ENCODE measurements at places on chromosomes 2 and 18.

- DNase-seq, result peak; percentile 86
These were observed at the start of gene DTNB for GRCh38 chr2:25673300-25674076. Gene DTNB, minus strand, starts transcription at chr2:25673577. Its CDS starts 20,917 bp downstream, at chr2:25652660.

- DNase-seq, result peak; percentile 49
These were observed 601.6 kb downstream of the CPS1 start for GRCh38 chr2:211157856-211158463.

DNA sequence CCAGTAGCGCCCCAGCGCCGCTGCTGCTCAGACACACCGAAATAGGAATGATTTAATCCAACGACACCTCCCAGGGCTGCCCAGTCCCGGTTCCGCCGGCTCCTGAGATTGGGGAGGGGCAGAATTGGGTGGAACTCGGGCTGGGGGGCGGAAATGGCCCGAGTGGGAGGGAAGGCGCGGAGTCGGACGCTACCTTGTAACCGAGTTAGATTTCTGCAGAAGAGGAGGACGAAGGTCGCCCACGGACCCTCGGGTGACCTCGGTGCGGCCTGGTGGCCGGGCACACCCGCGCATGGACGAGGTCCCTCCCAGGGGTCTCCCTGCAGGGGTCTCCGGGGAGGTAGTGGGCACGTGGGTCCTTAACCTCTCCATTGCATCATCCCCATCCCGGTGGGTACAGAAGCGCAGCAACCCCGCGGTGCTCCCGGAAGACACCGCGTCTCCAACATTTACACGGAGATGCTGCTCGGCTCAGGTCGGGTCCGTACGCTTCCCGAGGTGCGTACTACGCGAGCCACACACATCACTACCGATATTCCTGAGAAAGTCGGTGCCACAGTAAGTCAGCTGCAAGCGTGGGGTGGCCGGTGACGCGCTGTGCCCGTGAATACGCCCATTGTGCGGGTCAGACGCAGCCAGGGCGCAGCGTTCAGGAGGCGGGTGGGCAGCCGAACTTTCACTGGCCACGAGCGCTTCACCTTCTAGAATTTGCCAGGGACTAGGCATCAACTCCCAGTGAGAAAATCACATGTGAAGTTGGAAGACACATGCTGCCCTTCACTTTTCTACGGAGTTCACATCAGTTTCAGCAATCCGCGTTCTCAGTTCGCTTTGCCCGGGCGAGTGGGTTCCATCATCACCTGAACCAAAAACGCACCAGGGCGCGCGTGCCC is 3.0 kb downstream of the ZNF516 start:
- peak; percentile 50 for DNase-seq

DNA sequence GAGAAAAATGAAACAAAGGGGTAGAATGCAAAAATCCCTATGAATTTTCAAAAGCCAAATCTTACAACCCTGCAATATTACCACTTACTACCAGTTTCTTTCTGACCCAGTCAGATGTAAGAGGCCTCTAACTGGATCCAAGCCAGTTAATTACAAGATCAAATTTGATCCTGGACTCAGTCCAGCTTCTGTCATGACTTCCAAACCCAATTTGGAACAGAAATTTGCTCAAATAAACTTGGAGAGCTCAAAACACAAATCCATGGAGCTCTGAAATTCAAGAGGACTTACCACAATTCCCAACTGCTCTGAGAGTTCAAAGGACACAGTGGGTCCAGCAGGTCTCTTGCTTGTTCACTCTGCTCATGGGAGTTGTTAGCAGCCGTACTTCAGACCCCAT is 1271.7 kb upstream of the SLC39A10 start:
- DNase-seq, result no peak

DNA sequence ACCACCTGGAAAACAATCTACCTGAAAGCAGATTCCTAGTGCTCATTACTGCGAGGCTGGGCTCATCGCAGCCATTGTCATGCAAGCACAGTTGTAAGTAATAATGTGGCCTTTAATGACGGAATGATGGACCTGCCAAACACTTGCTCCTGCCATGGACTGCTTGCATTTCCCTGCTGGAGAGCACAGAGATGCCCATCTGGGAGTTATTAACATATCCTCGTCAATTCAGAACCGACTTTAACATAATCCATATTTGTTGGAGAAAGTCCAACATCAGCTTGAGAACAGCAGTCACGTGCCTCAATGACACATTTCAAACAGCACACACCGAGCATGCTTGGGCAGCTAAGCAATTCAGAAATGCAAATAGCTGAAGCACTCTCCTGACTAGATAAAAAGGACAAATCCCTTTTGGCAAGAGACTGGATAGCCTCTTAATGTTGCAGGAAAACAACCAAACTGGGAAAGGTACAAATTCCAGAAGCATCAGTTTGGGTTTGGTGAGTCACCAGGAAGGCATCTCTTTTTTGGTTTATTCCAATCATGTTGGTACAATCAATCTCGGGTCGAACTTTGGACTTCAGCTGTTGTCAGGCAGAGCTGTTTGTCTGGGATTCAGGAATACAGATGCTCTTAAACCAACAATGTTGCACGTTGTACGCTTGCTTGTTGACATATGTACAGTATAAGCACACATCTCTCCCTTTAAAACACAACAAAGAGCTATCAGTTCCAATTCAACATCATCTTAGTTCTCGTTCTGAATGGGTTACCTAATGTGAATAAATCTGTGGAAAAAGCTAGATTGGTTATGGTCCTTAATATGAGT is 395.8 kb downstream of the LNPK start:
- DNase-seq, result no peak

GRCh38 chr2:225052703-225053102 is 10.4 kb upstream of the DOCK10 start:
- DNase-seq, result no peak

GRCh38 chr2:199405241-199405640 is 52.5 kb downstream of the SATB2 start:
- no peak for DNase-seq

DNA sequence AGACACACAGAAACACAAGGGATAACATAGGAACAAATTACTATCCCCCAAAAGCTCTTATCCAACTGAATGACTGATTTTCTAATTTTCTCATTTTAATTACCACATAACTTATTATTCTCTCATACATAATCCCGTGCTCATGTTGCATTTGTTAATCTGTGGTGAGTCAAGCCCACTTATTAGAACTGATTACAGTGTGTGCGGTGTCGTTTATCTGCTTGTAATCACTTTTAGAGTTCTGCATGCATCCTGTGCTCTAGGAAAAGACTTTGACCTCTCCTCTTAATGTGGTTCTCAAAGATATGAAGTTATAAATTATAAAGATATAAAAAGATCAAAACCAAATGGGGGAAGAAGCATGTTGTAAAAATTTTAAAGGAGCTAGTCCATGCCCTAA is 29.7 kb downstream of the CNDP1 start:
- DNase-seq, result no peak

DNA sequence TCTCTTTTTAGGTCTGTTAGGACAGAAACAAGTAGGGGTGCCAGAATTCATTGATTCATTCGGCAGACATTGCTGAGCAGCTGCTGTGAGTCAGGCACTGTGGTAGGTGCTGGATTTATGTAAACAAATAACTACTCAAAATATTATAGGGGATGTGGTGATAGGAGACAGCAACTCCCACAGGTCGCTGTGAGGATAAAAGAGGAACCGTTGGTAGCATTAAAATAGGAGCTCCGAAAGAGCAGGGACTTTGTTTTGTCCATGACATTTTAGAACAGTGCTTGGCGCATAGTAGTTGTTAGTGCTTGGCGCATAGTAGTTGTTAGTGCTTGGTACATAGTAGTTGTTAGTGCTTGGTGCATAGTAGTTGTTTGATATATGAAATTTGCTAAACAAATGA is 29.2 kb downstream of the ATP6V1C2 start:
- DNase-seq, result no peak

DNA sequence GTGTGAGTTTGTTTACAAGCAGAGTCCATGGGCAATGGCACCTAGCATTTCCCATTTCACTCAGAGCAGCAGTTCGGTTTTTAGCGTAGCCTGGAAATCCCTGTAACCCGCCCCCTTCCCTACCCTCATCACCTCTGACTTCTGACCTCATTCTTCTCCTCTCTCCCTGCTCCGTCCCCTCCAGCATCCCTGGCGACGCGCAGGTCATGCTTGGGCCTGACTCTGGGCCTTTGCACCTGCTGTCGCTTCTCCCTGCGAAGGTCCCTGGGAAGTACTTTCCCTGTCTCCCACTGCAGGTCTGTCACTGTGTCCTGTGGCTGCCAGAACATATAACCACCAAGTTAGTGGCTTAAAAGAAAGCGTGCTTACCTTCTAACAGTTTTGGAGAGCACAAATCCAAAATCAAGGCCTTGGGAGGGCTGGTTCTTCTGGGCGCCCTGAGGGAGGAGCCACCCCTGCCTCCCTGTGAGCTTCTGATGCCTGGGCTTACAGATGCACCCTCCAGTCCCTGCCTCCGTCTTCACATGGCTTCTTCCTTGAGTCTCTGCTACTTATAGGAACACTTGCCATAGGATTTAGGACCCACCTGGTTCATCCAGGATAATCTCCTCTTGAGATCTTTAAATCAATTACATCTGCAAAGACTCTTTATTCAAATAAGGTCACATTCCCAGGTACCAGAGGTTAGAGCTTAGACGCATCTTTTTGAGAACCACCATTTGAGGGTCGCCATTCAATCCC is 8.1 kb upstream of the RAB17 start:
- DNase-seq, result no peak

DNA sequence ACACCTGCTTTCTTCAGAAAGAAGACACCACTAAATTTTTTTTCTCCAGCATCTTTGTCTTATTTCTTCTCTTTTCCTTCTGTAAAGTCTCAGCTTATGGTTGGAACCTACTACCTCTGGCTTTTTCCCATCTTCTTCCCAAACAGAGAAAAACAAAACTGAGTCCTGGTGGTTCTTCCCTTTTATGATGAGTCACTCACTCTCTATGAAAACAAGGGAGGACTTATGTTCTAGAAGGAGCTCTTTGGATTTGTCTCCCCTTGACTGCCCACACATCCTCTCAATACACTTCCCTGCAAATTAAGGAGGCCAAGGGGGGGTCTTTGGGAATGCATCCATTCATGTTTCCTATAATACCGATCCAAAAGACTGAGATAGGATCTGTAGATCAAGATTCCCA is 22.1 kb upstream of the MEIS1 start:
- no peak for DNase-seq

GRCh38 chr2:135664623-135665068 is 77.0 kb upstream of the UBXN4 start:
- no peak for DNase-seq

- no peak for DNase-seq
These were observed 251.3 kb downstream of the EIPR1 start for GRCh38 chr2:3126171-3126910.

- DNase-seq, result no peak
These were observed 25.5 kb downstream of the B4GALT6 start for GRCh38 chr18:31658670-31659575.

DNA sequence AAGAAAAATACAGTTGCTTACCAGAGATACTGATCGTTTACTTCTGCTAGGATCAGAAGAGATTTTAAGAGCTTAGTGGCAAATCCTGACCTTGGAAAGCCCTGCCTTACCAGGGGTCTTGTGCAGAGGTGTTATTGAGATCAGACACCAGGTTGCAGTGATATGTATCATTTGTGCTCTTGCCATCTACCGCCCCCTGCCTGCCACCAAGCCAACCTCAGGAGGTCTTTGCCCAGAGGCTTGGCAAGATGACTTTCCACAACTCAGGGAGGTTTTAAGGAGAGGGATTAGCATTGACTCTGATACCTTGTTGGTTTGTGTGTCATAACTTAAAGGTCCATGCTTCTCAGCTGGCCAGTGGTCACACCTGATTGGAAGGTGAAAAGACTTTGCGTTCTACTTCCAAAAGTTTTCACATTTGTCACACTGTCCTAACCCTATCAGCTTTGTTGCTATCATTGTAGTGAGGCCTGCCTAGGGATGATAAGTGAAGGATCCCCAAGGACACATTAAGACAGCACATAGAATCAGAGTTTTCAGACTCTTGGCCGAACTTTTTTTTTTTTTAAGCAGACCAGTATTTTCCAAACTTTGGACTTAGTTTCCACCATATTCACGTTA is 46.2 kb upstream of the MGAT5 start:
- DNase-seq, result peak; percentile 69

GRCh38 chr2:38496927-38497669 is 105.6 kb downstream of the HNRNPLL start:
- no peak for DNase-seq

DNA sequence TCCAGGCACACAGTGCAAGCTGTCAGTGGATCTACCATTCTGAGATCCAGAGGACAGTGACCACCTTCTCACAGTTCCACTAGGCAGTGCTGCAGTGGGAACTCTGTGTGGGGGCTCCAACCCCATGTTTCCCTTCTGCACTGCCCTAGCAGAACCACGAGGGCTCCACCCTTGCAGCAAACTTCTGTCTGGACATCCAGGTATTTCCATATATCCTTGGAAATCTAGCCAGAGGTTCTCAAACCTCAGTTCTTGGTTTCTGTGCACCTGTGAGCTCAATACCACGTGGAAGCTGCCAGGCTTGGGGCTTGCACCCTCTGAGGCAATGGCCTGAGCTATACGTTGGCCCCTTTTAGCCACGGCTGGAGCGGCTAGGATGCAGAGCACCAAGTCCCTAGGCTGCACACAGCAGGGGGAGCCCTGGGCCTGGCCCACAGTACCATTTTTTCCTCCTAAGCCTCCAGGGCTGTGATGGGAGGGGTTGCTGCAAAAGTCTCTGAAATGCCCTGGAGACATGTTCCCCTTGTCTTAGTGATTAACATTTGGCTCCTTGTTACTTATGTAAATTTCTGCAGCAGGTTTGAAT is 77.5 kb downstream of the MAP4K3 start:
- DNase-seq, result no peak

- DNase-seq, result no peak
These were observed 170.3 kb downstream of the TMEM18 start for GRCh38 chr2:506866-507265.

- DNase-seq, result no peak
These were observed 113.3 kb upstream of the SERTAD2 start for GRCh38 chr2:64766841-64767669.

- DNase-seq, result no peak
These were observed 187.8 kb upstream of the SIX3 start for GRCh38 chr2:44753552-44754285.

GRCh38 chr2:28810384-28811285 is at the start of gene SPDYA:
Gene SPDYA, plus strand, starts transcription at chr2:28810834. Its CDS starts 5,181 bp downstream, at chr2:28816015.
- peak; percentile 83 for DNase-seq

DNA sequence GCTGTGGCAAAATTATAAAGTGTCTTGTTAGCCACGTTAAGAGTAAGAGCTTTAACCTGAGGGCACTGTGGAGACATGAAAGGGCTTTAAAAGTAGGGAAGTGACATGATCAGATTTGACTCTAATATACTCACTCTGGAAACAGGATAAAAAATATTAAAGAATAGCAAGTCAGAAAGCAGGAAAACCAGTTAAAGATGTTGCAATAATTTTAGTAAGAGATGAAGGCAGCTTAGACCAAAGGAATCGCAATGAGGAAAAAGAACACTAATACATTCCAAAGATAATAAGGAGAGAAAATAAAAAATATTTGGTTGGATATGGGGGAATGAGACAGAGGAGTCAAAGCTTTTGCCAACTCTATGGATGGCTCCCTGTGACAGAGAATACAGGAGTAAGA is 183.8 kb downstream of the DYM start:
- no peak for DNase-seq

DNA sequence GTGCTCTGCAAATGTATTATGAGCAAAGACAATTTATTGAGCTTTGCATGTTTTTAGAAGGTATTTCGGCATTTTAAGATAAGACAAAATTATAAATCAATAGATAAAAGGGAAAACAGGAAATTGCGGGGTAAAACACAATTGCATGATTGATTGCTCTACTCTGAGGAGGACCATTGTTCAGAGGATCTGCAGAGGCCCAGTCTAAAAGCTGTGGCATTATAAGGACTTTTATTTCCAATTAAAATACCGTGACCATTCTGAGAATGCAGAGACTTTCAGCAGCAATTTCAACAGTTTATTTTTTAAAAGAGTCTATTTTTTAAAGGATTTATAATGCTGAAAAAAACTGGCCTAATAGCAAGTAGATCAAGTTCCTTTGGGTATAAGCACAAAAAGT is 62.0 kb downstream of the TPGS2 start:
- no peak for DNase-seq
